ENCODE measurements at places on chromosomes 6 and 20. TPM values are rescaled to one million over a fixed set of nuclear protein-coding genes. Genes with fewer than 3 reads are reported as not detected.

Gene ZNF334
- total RNA-seq, result 4.8 TPM

Gene CRISP2
- not detected for total RNA-seq

Gene PRKN
- total RNA-seq, result 5.1 TPM

Gene SNX5
- 74.1 TPM for total RNA-seq

Gene SAMD5
- total RNA-seq, result 9.2 TPM

Gene SLC17A3
- total RNA-seq, result not detected

Gene MCHR2
- not detected for total RNA-seq

Gene PPP1R14C
- 3.3 TPM for total RNA-seq

Gene RING1
- 44.5 TPM for total RNA-seq

Gene LPA
- total RNA-seq, result not detected

Gene ANGPT4
- total RNA-seq, result not detected
